NCI-H748 treated with DMSO at 0.1 percent for 48 hours (cell line): ENCODE measurements at places on chromosomes 3 and 15.

GRCh38 chr3:157755233-157755632 lies 252.0 kb upstream of the VEPH1 start:
- no peak for DNase-seq

DNA sequence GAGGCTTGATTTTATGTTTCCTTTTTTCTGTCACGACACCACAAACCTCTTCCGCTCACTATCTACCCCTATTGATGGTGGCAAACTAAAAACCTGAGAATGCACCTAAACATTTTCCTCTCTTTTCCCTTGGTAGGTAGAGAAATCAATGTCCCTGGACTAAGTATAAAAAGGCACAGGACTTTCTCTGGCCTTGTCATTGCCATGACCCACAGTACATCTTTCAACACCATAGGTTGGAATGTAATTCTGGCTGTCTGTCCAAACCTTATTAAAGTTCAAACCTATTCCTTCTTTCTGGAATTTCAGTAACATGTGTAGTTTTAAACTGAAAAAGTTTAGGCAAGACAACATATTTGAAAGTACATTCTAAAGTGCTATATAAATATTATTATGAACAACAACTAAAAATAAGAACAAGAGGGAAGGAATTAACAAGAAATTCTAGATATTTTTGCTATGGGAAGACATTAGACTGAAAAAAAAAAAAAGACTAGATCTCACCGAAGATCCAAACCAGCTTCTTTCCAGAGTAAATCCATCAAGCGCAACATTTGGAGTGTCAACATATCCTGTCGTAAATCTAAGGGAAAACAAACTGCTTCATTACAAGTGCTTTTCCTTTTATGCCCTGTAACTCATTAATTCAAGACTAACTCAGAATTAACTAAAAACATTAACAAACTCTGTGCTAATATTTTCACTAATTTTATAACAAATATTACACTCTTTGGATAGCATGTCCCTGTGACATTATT lies 73.1 kb downstream of the FAIM start:
- DNase-seq = no peak

DNA sequence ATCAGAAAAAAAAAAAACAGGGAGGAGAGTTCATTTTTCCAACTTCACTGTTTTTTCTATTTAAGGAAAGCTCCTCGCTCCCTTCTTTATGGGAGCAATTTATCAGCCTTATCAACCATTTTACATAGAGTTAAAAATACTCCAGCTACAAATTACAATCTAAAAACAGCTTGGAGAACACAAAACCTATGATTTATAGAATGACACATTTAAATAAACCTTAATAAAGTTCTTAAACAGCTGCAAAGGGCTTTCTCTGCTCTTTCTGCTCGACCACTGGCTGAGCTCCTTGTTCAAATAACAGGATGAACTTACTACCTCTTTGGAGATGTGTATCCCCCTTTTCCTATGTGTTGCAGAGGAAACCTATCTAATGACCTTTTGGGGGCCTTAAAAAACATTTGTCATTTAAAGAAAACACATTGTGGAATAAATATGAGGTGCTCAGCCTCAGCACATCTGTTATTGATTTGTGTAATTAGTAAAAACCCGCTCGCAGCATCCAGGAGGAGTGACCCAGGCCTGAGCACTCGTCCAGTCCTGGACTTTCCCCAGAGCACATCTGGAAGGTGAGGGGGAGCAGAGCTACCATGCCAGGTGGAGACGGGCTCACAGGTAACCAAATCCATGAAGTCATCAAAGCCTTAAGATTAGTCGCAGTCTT lies 231.2 kb downstream of the ATP8B4 start:
- no peak for DNase-seq

DNA sequence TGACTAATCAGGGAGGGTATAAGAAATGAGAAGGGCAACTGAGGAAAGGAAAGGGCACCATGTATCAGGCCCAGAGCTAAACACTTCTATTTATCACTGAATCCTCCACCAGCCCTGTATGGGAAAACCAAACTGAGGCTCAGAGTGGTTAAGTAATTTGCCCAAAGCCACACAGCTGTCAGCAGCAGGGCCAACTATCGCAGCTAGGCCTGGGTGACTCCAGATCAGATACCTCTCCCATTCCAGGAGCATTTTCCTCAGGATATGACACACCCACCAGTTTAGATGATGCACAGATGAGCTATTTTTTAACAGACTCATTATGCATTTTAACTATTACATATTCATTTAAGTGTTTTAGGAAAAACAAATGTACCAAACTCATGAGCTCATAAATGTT lies 14.5 kb downstream of the NUP210 start:
- DNase-seq = no peak

DNA sequence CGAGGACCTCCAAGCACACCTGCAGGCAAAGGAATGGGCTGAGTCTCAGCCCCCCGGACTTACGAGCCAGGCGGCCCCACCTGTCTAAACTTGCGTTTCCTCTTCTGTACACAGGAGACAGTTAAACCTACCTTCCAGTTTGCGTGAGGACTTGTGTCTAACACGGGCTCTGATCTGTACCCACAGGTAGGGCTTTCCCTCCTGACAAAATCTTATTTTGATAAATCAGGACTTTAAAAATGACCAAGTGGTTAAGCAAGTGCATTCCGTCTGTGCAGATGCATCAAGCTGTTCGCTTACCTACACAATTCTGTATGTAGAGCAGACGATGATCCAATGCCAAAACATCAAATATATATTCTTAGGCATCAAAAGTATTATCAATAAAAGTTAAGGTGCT lies 238.0 kb downstream of the XXYLT1 start:
- DNase-seq = no peak

- DNase-seq = no peak
These were observed 111.2 kb downstream of the LSM3 start for GRCh38 chr3:14289590-14290461.

DNA sequence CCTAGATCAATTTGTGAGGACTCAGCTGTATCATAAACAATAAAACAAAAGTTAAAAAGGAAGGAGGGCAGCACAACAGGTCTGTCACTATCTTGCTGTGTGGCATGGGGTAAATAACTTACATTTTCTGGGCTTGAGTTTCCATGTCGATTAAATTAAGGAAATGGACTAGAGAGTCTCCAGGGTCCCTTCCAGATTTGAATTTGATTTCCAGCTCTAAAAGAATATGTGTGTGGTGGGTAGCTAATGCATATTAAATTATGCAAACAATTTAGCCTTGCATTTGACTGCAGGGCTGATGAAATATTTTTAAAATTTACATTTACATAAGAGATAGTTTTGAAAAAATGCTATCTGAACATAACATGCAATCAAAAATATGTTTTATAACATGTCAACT lies 447.7 kb downstream of the FGF12 start:
- no peak for DNase-seq

- no peak for DNase-seq
These were observed 14.2 kb downstream of the DENND4A start for GRCh38 chr15:65777843-65778242.

- DNase-seq = no peak
These were observed 1.0 kb downstream of the LYSMD4 start for GRCh38 chr15:99732124-99732750.

DNA sequence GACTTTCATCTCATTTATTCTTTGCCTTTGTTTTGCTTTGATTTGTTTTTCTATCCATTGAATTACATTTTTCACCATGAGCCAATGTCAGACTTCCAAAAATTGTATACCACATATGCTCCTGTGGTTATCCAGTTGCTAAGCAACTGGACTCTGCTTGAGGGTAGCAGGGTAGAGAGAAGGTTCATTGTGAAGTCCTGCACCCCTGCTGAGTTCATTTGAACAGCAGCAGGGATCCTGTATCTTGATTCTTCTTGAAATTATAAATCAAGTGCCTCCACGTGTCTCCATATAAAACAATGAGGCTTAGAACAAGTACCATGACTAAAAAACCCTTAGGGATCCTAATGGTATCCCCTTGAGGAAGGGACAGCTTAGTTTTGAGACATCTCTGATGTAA lies 449.3 kb downstream of the ROBO2 start:
- DNase-seq = peak; percentile 26

- DNase-seq = no peak
These were observed 316.4 kb downstream of the ZBTB20 start for GRCh38 chr3:114830652-114831051.

- no peak for DNase-seq
These were observed 11.4 kb upstream of the CYP11A1 start for GRCh38 chr15:74378848-74379247.

- no peak for DNase-seq
These were observed 17.6 kb upstream of the CCDC174 start for GRCh38 chr3:14633819-14634424.

GRCh38 chr15:29090617-29091466 lies 178.8 kb downstream of the NSMCE3 start:
- DNase-seq = no peak

DNA sequence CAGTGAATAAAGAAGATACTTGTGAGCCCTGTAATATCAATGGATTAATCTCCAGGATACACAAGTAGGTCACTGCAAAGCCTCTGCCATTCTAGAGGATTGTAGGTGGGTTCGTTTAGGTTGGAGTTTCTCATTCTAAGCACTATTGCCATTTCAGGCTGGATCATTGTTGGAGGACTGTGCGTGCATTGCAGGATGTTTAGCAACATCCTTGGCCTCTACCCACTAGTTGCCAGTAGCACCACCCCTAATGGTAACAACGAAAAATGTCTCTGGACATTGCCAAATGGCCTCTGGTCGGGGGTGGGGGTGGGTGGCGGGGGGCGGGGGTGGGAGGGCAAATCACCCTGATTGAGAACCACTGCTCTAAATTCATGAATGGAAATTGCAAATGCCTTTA lies 4.9 kb upstream of the IFT57 start:
- DNase-seq = no peak

DNA sequence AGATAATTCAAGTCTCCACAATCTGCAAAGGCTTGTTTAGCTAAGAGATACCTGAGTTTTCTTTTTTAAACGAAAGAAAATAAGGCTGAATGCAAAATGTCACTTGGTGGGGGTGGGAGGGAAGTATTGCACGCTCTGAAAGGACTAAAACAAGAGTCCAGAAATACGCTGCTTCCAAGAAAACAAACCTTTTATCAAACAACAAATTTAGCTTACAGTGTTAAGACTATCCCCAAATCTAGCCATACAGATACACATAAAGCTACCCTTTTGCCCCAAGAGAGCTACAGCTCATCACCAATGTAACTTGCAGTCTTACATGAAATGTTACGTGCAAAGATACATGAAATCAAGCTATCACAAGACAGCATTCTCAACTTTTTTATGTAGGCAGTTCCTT lies 522.5 kb downstream of the FOXP1 start:
- DNase-seq = no peak

- DNase-seq = no peak
These were observed 58.4 kb upstream of the DCUN1D1 start for GRCh38 chr3:183038757-183039156.

DNA sequence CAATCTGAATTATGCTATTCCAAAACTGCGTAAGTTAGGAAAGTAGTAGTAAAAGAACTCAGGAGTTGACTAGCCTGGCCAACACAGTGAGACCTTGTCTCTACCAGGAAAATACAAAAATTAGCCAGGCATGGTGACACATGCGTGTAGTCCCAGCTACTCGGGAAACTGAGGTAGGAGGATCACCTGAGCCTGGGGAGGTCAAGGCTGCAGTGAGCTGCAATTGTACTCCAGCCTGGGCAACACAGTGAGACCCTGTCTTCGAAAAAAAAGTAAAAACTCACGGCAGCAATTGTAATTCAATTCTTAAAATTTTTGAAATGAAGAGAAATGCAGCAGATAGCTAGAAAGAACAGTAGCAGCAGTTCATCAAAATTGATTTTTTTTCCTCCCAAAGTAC lies 9.7 kb downstream of the GABPB1 start:
- DNase-seq = no peak

- DNase-seq = no peak
These were observed 347.0 kb downstream of the NEK10 start for GRCh38 chr3:27022096-27022761.
